A549 (cell line): ENCODE measurements at places on chromosomes 5 and 9. TPM values are rescaled to one million over a fixed set of nuclear protein-coding genes. Genes with fewer than 3 reads are reported as not detected.

The CA9 gene
- polyA plus RNA-seq, result 2.5 to 5.6 TPM (median 4.5 TPM) in 3 replicates

The FBXO4 gene
- polyA plus RNA-seq, result 9.0 to 11.8 TPM (median 9.8 TPM) in 3 replicates

The TMEM232 gene
- polyA plus RNA-seq, result 0.12 to 0.17 TPM (median 0.16 TPM) in 3 replicates

The SIGMAR1 gene
- 141 to 150 TPM (median 147 TPM) in 3 replicates for polyA plus RNA-seq
